Inflammatory macrophage treated with lipopolysaccharide for 1 hour (primary cell): ENCODE measurements at places on chromosomes 3 and 15.

DNA sequence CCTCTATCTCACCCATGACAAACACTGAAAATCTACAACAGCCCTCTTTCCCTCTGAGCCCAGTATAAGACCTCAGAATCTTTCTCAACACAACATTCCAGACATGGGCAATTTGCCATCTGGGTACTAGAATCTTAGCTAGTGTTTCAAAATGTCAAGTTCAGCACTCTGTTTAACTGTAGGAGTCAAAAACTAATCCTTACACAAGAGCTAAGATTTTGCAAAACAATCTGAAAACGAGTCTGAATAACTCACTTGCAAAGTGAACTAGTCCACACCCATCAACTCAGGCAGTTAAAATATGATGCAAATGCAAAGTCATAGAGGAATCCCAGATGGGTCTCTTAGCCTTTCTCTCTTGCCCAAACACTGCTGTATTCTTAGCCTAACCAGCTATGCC, 67.8 kb downstream of the GPR176 start:
- no peak for DNase-seq

DNA sequence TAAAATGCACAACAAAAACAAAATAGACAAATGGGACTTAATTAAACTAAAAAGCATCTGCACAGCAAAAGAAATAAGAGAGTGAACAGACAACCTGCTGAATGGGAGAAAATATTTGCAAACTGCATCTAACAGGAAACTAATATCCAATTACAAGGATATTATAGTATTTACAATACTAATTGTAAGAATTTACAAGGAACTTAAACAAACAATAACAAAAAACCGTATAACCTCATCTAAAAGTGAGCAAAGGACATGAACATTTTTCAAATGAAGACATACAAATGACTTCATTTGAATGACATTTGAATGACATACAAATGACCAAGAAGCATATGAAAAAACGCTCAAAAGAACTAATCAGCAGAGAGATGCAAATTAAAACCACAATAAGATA, 66.4 kb downstream of the CSNK1G1 start:
- DNase-seq, result no peak

- no peak for DNase-seq
Observed at GRCh38 chr3:114442246-114442645, 148.4 kb downstream of the TIGIT start.

GRCh38 chr3:190003681-190004123, 117.0 kb downstream of the P3H2 start:
- no peak for DNase-seq

- DNase-seq, result no peak
Observed at GRCh38 chr15:22224241-22224671, 143.9 kb downstream of the OR4M2 start.

- DNase-seq, result no peak
Observed at GRCh38 chr3:134239538-134239937, 11.1 kb downstream of the RYK start.
